ENCODE measurements at places on chromosomes 3 and 15.

DNA sequence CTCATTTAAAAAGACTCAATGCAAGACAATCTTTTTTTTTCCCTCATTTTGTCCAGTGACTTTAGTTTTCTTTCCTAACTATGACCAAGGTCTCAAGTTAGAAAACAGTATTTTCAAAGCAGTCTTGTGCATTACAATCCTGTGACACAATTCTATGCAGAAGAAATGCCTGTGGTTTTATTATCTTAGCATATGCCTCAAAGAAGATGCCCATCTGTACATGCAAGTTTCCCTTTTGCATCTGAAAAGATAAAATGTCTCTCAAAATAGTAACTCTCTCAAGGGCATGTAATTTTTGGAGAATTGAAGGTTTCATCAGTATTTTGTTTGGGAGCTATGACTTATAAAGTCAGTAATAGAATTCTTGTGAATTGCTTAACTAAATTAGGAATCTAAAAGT lies 292.0 kb upstream of the SUCLG2 start:
- DNase-seq: no peak

DNA sequence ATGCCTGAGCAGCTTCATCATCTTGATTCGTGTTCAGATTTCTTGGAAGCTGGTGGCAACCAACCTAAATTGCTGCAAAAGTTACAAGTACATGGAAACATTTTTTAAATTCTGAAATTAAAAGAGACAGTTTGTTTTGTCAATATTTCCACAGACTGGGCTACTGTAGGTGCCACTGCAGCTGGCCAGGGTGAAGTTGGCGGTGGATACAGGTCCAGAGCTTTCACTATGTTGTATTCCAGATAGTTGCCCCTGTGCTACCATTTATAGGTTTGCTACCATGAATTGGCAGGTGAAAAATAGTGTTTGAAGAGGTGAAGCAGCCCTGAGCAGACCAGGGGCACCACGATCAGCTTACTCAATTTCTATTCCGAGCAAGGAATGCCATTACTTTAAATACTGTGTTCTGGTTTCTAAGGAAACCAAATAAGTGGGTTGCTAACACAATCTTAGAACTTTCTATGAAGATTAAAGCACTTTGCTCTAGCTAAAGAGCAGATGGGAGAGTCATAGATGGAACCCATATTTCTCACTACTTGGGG lies 21.2 kb upstream of the SHC4 start:
- no peak for DNase-seq

DNA sequence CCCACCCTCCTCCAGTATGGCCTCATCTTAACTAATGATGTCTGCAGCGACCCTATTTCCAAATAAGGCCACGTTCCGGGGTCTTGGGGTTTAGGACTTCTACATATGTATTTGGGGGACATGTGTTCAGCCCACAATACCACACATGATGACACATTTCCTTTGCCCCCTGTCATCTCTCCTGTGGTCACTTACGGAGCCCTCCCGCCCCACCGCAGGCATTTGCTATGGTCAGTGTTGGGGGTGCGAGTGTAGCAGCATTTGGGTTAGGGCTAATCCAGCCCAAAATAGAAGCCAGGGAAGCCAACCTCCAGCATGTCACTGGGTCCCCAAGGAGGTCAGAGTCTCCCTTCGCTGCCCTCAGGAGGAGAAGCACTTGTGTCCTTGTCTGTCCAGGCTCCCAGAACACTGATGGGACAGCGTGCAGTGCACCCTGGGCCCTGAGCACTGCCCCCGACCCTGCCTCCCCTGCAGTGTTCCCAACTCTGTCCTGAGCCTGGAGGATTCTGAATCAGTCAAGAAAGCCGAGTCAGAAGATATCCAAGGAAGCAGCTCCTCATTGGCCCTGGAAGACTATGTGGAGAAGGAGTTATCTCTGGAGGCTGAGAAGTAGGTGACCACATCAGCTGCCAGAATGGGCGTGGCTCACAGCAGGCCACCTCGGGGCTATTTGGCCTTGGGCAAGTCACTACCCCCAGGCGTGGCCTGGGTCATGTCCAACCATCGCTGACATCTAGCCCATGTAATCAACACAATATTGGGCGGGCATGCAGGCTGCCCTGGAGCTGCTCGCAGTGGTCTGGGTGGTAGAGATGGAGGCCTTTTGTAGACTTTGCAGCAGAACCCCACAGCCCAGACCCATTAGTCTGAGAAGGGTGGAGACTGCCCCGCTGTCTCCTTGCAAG lies 46.9 kb upstream of the FGD5 start:
- DNase-seq: no peak

DNA sequence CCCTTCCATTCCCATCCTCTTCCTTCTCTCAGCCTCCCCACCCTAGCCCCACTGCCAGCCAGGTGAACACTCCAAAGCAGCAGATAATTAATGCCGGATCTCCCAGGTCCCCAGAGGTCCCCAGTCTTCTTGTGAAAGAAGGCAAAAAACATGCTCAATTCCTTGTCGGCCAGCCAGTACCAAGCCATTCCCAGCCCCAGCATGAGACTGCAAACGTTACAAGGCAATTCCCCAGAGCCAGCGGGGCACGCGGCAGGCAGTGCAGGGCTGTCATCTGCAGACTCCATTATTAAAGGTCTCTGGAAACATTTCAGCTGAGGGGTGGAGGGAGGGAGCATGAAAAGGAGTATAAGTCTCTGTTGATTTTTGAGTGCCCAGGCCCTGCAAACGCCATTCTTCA lies 117.8 kb downstream of the XXYLT1 start:
- DNase-seq: no peak

DNA sequence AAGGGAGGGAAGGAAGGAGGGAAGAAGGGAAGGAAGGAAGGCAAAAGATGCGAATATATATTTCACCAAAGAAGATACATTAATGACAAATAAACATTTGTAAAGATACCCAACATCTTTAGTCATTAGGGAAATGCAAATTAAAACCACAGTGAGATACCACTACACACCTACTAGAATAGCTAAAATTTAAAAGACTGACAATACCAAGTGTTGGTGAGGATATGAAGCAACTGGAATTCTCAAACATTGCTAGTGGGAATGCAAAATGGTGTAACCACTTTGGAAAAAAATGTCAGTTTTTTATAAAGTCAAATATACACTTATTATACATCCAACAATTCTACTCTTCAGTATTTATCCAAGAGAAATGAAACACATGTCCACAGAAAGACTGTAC lies 4.3 kb upstream of the COLQ start:
- no peak for DNase-seq

DNA sequence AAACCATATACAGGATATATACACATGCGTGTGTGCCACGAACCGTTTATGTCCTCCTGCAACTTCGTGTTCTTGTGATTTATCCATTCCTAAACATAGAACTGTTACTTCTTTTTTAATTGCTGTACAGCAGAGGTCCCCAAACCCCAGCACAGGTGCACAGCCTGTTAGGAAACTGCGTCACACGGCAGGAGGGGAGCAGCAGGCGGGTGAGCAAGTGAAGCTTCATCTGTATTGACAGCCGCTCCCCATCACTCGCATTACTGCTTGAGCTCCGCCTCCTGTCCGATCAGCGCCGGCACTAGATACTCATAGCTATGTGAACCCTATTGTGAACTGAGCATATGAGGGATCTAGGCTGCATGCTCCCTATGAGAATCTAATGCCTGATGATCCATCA lies 34.9 kb upstream of the NRROS start:
- peak; percentile 22 for DNase-seq

DNA sequence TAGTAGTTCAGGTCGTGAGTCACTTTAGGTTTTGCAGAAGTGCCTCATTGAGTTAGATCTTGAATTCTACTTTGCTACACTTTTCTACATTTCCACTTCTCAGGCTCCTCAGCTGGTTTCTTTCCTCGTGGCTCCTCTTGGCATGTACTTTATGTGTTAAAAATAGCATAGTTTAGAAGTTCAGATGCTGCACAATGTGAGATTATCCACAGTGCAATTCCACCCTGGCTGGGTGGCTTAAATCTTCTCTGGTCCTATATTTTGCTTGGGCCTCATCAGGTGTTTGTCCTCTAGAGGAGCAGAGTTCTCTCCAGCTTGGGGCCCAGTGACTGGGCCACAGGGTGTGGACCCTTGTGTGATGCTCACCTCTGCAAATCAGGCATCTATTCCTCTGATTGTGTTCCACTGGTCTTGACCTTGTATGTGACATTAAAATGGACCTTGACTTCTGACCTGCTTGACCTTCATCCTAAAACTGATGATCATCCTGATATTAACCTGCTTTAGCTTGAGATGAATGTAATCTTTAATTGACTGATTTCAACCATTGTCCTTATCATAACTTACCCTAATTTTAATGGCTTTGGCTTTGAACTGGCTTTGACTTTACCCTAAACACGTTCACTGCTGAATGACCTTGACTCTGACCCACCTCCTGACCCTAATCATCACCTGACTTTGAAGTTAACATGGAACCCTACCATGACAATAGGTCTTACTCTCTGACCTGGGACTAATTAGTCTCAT lies 63.9 kb upstream of the ACAD9 start:
- DNase-seq: no peak

- DNase-seq: no peak
These were observed 192.6 kb downstream of the TCF12 start for GRCh38 chr15:57111002-57111401.

DNA sequence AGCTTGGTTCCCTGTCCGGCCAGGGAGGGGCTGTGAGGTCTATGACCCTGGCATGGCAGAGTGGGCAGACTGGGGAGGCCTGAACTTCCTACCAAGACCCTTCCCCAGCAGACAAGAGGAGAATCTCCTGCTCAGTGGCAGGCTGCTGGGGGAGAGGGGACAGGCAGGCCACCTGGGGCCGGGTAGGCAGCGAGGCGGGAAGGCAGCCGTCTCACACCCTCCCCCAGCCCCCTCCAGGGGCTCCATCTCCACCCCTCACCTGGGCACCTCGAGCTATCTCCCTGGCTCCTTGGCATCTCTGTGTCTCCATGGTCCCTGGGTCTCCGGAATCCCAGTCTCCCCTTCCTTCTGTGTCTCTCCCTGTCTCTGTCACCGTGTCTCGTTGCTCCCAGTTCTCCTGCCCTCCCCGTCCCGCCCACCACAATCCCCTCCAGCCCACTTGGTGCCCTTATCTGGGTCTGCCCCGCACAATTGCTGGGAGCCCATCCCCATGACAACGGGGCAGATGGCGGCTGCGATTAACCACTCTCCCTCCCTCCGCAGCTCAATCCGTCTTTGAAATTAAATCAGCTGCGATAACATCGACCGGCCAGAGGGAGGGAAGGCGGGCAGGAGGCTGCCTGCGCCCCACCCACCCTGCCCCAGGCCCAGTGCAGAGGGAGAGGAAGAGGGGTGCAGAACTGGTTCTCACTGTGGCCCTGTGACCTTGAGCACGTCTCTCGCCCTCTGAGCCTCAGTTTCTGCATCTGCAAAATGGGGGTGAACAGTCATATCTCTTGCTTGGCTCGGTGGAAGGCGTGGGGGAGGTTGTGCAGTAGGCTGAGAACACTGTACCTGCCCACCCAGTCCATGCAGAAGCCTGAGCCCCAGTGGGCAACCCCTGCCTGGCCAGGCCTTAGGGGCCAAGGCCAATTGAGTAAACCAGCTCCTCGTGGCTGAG lies 9.6 kb downstream of the DNAJB8 start:
- no peak for DNase-seq

DNA sequence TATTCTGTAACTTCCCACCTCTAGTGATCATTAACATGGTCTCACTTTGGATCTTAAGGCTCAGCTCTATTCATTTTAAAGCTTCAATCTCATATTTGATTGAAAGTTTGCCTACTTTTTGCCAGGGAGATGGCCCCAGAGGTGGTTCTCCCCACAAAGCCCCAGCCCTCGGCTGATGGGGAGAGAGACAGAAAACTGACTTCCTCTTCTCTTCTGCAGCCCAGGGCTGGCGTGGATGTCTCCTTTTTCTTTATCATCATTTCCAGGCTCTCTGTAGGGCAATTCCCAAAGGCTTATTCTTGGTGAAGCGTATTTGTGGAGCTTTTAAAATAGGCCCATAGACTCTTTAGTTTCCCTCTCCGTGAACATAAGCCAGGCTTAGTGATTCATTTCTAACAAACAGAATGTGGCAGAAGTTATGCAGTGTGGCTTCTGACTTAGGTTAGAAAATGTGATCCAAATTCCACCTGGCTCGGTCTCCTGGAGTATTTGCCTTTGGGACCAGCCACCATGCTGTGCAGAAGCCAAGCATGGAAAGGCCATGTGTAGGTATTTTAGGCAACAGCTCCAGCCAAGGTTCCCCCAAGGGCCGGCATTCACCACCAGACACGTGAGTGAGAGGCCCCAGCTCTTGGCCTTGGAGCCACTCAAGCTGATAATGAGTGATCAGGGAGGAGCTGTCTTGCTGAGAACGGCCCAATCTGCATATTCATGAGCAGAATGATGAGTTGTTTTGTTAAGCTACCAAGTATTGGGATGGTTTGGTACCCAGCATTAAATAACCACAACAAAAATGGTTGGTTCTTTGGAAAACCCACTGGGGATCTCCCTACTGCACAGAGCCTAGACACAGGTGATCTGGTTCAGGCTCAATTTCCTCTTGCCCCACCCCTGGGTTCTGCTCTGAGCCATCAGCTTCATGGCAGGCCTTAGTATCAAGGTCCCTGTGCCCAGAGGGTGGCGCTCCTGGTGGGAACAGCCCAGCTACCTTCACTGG lies 353.2 kb upstream of the PROK2 start:
- DNase-seq: no peak

- no peak for DNase-seq
These were observed 2.9 kb downstream of the CACNA2D3 start for GRCh38 chr3:54125300-54125699.

GRCh38 chr3:100006570-100007271 lies 107.6 kb downstream of the FILIP1L start:
- DNase-seq: no peak

GRCh38 chr15:27358751-27359434 lies 387.9 kb downstream of the GABRG3 start:
- no peak for DNase-seq

DNA sequence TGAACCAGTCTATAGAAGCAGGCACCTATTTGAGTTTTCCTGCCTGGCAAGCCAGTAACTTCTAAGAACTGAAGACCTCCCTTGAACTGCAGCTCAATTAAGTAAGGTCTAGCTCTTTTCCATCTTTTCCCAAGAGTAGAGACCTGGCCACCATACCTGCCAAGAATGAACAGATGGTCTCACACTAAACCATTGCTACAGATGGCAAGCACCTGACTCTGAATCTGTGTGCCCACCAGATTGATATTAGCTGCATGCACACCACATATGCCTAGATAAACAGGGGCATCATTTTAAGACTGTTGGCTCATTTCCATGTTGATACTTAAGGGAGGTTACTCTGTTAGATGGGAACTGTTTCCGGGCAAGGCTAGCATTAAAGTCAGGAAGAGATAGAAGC lies 34.8 kb upstream of the GSK3B start:
- DNase-seq: no peak

GRCh38 chr3:139794469-139795265 lies 116.9 kb upstream of the NMNAT3 start:
- no peak for DNase-seq

- no peak for DNase-seq
These were observed 196.7 kb upstream of the WNT5A start for GRCh38 chr3:55683666-55684270.
